MCF 10A (cell line): ENCODE measurements at places on chromosomes 5 and 9. TPM values are rescaled to one million over a fixed set of nuclear protein-coding genes. Genes with fewer than 3 reads are reported as not detected.
A peak's percentile ranks its signal among the peaks of the same experiment; 100 is the strongest.

- no peak for DNase-seq
These were observed 27.2 kb downstream of the CMYA5 start for GRCh38 chr5:79716839-79717238.

DBH gene
- not detected in 2 replicates for total RNA-seq

- no peak for DNase-seq
These were observed 10.3 kb upstream of the FAT2 start for GRCh38 chr5:151601391-151601790.

DNA sequence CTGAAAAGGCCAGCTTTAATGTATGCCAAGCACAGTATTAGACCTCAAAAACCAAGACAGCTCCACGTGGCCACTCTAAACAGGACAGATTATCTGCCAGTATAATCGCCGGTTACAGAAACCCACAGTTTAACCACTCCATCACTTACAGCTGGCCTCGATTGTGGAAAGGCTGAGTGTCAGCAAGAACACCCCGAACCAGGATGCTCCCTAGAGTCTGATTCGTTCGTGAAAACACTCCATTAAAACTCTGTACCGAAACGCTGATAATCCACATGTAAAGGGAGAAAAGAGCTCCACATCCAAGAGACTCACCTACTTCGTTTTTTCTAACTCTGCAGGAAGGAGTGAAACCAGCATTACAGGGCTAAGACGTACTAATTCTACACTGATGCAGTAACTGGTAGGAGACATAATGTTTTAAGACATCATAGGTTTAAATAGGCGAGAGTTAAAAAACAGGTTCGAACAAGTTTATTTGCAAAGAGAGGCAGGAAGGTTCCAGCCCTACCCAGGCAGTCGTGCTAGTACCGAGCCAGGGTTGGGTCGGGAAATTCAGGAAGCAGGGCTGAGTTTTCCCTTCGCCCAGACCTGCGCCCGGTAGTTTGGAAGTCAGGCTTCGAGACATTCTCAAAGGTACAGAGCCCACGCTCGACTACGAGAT is 949 bp downstream of the SERINC5 start:
- no peak for DNase-seq

SNAPC4 gene
- total RNA-seq = 9.6 and 9.9 TPM in 2 replicates

PFN3 gene
- not detected in 2 replicates for total RNA-seq

DNA sequence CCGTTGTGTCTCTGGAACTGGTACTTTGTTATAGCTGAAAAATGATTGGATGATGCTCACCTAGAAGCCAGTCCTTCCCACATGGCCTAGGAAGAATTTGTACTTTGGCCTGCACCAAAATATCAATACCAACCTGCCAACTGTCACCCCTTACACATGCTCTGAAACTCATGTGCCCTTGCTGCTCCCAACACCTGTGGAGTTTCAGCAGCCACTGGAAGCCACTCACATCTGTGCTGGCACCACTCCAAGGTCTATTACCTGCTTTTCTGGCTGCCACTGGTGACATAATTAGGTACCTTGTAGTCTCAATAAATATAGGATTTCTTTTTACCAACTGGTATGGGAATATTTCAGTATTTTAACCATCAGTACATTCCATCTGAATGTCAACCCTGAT is 363.6 kb downstream of the SH3GL2 start:
- DNase-seq = no peak

GRCh38 chr5:105158526-105158925 is 1595.9 kb upstream of the NUDT12 start:
- no peak for DNase-seq

TRPM3 gene
- total RNA-seq = 0.22 and 0.44 TPM in 2 replicates

GRCh38 chr5:143641549-143642355 is 170.2 kb upstream of the HMHB1 start:
- DNase-seq = no peak

- peak; percentile 6 for DNase-seq
These were observed 301.4 kb upstream of the RFX3 start for GRCh38 chr9:3827175-3827574.

LSM11 gene
- 3.4 and 4.5 TPM in 2 replicates for total RNA-seq

PCDHGA7 gene
- total RNA-seq = 0.56 and 0.86 TPM in 2 replicates

GRCh38 chr9:21002040-21002439 is 29.4 kb downstream of the HACD4 start:
- no peak for DNase-seq

GRCh38 chr5:73370095-73370494 is 78.5 kb downstream of the FOXD1 start:
- no peak for DNase-seq

MOB3B gene
- total RNA-seq = 2.2 and 3.7 TPM in 2 replicates

DNA sequence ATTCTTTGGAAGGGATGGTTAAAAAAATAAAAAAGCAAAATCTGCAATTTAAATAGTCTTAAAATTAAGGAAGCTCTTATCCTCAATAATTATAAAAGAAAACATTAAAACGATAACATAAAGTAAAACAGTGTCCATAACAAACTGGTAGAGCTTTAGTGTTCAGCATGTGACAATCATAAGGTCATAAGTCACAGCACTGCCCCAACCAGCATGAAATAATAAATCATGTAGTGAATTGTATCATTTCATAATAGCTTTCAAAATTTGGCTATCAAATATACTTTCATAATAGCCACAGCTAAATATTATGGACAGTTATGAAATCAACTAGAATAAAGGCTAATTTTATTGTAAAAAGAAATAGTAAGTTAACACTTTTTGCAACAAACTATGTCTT is 10.0 kb downstream of the NR3C1 start:
- DNase-seq = peak; percentile 41

- peak; percentile 88 for DNase-seq
These were observed 160.1 kb downstream of the GHR start for GRCh38 chr5:42583322-42583721.

TEK gene
- 0.71 and 0.91 TPM in 2 replicates for total RNA-seq

- peak; percentile 78 for DNase-seq
These were observed 2.0 kb downstream of the GLIS3 start for GRCh38 chr9:4297786-4298254.

GRCh38 chr5:54845567-54845941 is 139.8 kb downstream of the ESM1 start:
- peak; percentile 42 for DNase-seq

GDNF gene
- not detected in 2 replicates for total RNA-seq

DNA sequence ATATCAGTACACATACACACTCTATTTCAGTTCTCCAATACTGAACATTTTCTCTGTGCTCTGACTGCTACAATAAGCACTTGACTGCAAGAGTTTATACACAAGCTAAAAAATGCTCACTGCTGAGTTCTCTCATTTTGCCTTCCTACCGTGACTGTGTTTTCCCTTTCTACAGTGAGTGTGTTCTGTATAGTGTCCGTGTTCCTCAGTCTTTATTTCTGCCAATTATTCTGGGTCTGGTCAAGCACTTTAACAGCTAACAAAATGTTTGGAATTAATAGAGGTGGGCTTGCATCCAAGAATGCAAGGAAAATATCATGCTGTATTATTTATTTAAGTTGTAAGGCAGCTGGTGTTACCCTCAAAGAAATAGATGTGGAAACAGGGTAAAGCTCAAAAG is 217.0 kb upstream of the NREP start:
- DNase-seq = no peak

SARDH gene
- total RNA-seq = not detected in 2 replicates

PAEP gene
- total RNA-seq = not detected in 2 replicates

GRCh38 chr5:132098151-132098594 is 24.6 kb downstream of the CSF2 start:
- DNase-seq = no peak

PTCD2 gene
- 20.3 and 20.6 TPM in 2 replicates for total RNA-seq
